Activated CD4-positive, alpha-beta memory T cell treated with anti-CD3 and anti-CD28 coated beads, Interleukin-2, amount 10 ng/mL, durations not matched to agents 7 days and 5 days (primary cell): ENCODE measurements at places on chromosomes 13 and 19.

- DNase-seq, result peak; percentile 84
These were observed 712 bp downstream of the BBC3 start for GRCh38 chr19:47230054-47230920.

- no peak for DNase-seq
These were observed 16.4 kb downstream of the SULT2B1 start for GRCh38 chr19:48568345-48568886.

DNA sequence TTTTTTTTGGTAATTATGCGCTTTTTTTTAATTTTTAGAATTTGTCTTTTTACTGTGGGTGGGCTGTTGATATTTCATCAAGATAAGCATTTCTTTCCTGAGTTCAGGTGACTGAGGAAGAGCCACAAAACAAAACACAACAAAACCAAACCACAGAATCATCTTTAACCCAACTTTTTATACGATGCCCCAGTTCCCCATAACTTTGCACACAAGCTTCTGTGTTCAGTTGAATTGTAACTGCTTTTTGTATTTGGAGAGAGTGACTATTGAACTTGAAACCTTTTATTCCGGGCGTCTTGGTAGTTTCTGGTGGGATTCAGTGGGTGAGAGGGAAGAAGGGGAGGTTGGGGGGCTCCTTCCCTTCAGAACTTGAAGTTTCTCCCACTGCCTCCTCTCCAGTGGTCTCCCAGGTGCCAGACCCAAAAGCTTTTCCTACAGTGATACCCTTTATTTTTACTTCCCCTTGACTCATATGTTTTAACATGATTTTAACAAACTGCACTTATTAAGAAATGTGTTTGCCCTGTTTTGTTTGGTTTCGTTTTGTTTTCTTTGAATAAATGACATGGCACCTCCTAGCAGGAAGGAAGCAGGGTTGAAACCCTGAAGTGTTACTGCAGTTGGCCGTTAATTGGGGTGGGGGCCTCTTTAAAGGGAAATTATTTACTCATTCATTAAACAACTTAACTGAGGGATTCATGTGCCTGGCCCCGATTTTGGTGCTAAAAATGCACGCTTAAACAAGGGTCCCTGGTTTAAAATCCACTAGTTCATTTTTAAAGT is 2.7 kb upstream of the CCDC97 start:
- peak; percentile 51 for DNase-seq

DNA sequence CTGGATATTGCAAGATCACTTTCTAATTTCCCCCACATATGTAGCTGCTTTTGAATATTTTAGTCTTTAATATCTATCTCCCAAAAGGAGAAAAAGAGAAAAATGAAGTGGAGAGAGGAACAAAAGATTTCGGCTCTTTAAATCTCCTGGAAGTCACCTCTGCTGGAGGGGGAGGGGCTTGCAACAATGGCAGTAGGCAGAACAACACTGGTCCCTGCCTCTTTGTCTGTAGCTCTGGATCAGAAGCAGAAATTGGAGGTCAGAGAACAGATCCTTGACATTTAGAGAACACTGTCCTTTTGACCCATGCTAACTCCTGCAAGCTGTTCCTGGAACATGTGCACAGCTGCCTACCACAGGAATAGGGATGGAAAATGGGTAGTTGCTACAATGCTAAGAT is 86.7 kb upstream of the GPR12 start:
- no peak for DNase-seq
